ENCODE measurements at places on chromosomes 13 and 19.

- DNase-seq, result no peak
Measured at GRCh38 chr19:16372065-16372915, 47.7 kb downstream of the KLF2 start.

- DNase-seq, result no peak
Measured at GRCh38 chr13:94556621-94557020, 39.3 kb downstream of the TGDS start.

- DNase-seq, result no peak
Measured at GRCh38 chr19:5049561-5049960, 80.6 kb downstream of the KDM4B start.

- DNase-seq, result no peak
Measured at GRCh38 chr13:29702912-29703351, 107.4 kb upstream of the SLC7A1 start.

- DNase-seq, result no peak
Measured at GRCh38 chr13:40960716-40961115, 58.4 kb downstream of the ELF1 start.

DNA sequence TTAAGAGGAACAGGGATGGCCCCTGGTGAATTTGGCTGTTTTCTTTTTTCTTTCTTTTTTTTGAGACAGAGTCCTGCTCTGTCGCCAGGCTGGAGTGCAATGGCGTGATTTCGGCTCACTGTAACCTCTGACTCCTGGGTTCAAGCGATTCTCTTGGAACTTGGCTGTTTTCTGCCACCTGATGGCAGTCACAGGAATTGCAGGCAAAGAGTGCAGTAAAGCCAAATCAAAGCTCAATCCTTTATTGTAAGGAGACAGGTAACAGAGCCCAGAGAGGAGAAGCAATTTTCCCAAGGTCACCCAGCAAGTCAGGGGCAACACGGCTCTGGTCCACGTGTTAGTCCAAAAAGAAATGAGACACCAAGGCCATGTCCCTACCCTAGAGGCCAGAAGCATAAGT, 6.2 kb downstream of the TINCR start:
- no peak for DNase-seq

DNA sequence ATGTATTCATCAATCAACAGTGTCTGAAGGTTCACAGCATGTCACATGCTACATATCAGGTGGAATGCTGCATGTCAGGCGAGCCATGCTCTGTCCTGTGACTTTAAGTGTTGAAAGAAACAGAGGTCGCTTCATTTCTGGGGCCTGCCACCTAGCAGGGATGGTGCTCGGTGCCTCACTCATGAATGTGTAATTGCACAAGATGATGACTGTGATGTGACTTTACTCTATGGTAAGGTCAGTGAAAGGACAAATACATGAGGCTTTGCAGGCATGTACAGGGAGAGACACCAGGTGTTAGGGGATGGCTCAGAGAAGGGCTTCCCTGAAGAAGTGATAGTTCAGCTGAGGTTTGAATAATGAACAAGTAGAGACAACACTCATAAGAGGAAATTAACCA, 66.7 kb downstream of the FRY start:
- no peak for DNase-seq

GRCh38 chr13:48731957-48732569, 78.3 kb downstream of the CYSLTR2 start:
- no peak for DNase-seq

- no peak for DNase-seq
Measured at GRCh38 chr19:49558591-49558990, 21.8 kb downstream of the NOSIP start.

- no peak for DNase-seq
Measured at GRCh38 chr13:20847296-20847695, 55.2 kb downstream of the XPO4 start.

GRCh38 chr19:3365836-3366752, at the start of gene NFIC:
TSS of gene NFIC (plus strand) at chr19:3366583. CDS start at chr19:3366637, 54 bp downstream.
- DNase-seq, result no peak

DNA sequence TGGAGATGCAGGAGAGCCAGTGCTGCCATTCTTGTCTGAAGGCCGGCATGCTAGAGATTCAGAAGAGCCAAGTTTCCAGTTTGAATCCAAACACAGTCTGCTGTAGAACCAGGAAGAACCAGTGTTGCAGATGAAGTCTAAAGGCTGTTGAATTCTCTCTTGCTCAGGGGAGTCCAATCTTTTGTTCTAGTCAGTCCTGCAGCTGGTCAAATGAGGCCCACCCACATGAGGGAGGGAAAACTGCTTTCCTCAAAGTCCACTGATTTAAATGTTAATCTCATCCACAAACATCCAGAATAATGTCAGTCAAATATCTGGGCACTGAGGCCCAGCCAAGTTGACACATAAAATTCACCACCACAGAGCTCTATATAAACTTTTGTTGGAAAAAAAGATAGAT, 136.6 kb downstream of the FRY start:
- DNase-seq, result no peak

- DNase-seq, result no peak
Measured at GRCh38 chr19:34436716-34437115, 8.5 kb downstream of the UBA2 start.

DNA sequence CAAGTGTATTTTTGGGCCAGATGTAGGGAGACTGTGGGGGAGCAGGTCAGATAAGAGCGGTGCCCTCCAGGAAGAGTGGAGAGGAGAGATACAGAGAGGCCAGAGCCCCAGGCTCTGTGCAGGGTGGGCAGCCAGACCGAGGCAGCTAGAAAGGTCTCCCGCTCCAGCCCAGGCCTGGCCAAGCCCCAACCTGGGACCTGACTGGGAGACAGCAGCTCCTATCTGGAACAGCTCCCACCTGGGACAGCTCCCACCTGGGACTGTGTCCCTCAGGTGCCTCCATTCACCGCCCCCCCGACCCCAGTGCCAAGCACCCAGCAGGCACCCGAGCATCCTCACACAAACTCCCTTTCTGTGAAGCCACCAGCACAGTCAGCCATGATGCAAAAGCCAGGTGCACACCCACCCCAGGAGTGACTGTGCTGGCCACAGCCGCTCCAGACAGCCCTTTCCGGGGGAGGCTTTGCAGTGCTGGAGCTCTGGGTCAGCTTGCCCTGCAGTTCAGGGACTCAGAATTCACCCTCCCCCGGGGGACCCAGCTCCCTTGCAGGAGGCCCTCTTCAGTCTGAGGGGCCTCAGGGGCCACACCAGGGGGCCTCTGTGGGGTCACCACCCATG, 2.1 kb upstream of the GRTP1 start:
- no peak for DNase-seq

DNA sequence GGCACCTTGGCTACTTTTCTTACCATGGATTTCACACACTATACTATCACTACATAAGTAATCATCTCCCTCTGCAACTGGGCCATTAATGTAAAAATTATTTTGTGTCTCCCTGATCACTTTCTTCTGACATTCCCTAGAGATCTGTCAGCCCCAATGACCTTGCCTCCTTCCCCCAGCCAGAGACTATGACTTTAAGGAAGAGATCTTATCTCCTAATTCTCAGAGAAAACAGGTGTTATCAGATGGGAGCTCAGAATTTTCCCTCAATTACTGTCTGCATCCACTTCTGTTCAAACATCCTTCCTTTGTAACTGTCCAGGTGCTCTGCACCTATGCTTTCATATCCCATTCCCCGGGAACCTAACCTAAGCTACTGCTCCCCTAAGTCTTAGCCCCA, 397.5 kb downstream of the DIAPH3 start:
- no peak for DNase-seq

DNA sequence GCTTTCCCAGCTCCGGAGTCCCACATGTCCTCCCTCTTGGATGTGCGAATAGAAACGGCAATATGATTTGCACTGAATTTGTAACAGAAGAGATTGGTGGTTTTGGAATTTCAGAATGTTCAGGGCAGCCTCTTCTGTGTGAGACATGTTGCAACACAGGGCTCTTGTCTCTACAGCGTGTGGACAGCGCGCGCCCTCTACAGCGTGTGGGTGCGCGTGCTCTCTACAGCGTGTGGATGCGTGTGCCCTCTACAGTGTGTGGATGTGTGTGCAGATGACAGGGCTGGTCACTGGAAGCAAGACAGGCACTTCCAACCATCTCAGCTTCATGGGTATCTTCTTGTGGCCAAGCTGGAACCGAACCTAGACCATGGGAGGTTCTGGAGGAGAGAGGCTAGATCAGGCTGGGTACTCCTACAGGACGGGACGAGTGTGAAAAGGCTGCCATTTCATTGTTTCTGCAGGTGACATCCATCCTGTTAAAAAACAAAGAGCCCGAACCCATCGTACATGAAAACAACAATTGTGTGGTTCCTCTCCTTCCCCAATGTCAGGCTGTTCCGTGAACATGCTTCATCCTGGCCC, 78.4 kb downstream of the TEX29 start:
- no peak for DNase-seq

DNA sequence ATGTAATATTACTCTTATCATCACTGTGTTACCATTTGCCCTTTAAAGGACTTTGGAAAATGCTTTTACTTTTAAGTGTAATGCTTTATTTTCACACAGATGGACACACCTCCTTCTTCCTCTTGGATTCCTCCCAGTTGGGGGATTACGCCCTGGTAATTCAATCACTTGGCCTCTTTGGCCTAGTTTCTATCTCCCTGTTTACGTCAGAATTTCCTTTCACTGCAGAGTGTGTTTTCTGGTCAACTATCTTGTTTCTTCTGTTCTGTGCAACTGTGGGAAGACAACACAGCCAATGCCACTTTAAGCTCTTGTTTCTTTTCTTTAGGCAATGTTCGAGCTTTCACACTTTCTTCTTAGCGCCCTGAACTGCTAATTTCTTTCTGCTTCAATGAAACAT, 257.3 kb upstream of the MAB21L1 start:
- no peak for DNase-seq

DNA sequence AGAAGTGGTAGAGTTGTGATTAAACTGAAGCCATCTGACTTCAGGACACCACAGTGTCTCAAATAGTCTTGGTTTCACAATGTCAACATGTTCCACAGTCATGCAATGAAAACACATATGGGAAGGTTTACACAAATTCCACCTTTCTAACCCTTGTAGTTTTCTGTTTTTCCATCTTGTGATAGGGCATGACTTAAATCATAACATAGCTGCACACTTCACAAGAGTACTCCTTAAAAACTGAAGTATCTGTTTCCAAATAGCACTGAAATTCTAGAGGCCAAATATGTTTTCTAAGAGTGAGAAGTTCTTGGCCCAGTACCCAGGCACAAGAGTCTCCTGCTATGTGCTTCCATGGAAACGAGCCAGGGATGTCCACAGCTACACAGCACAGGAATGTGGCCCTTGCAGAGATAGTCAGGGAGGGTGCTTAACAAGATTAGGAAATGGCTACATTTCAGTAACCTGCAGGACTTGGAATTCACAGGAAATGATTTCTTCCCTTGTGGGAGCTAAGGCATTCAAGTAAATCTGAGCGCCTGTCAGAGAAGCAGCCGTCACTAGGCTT, 269.1 kb downstream of the NDFIP2 start:
- no peak for DNase-seq

- no peak for DNase-seq
Measured at GRCh38 chr13:94323764-94324758, 155.4 kb downstream of the DCT start.

- DNase-seq, result no peak
Measured at GRCh38 chr13:36192166-36192565, 22.2 kb downstream of the SOHLH2 start.

GRCh38 chr13:31982540-31982939, 49.0 kb upstream of the FRY start:
- DNase-seq, result no peak

Data from NCI-H1417 treated with DMSO at 0.1 percent for 48 hours (cell line).